ENCODE measurements at places on chromosomes 16 and 17. TPM values are rescaled to one million over a fixed set of nuclear protein-coding genes. Genes with fewer than 3 reads are reported as not detected.

DNA sequence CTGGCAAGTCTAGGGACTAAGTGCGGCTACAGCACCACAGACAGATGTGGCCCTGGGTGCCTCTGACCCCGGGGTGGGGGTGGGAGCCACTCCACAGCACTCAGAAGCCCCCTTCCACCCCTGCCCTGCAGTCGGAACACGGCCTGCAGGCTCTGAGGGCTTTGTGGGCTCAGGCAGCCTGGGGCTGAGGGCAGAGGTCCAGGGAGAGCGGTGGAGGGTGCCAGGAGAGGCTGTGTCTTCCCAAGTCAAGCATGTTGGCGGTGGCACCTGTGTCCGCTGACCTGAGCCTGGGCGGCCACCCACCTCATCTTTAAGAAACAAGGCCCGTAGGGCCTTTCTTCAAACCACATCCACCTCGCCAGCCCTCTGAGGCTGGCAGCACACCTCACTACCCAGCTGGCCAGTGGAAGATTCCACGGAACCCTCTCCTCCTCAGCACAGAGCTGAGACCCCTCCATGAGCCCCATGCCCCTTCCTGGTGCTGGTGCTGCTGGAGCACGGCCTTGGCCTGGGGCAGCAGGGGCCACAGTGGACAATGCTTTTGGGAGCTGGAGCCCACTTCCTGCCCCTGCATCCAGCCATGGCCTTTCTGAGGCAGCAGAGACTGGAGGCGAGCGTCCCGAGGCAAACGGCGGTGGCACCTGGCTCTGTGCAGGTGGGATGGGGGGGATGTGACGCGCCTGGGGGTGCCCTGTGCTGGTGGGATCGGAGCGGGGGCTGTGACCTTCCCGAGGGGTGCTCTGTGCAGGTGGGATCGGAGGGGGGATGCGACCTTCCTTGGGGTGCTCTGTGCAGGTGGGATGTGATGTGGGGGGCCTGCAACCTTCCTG lies 77.8 kb downstream of the ZNF778 start:
- H3K4me3 ChIP-seq: no peak overlapping the region
- H3K27me3 ChIP-seq: no peaks in the 10 kb centered on the region
- no peaks in the 10 kb centered on the region for H3K4me1 ChIP-seq

GRCh38 chr16:68079626-68080344 lies 5.4 kb upstream of the NFATC3 start:
- peak overlapping the region; percentile 57 for H3K27ac ChIP-seq
- peak; percentile 86 for DNase-seq
- H3K4me3 ChIP-seq: peak overlapping the region; percentile 1

- no peaks in the 10 kb centered on the region for H3K36me3 ChIP-seq
- peak; percentile 97 for DNase-seq
- H3K27ac ChIP-seq: no peak overlapping the region
- H3K4me1 ChIP-seq: peaks cover 18% of the 10 kb centered on the region
Measured at GRCh38 chr17:81523402-81524038, 4.7 kb upstream of the FSCN2 start.

The ACSM3 gene
- total RNA-seq: 1.1 TPM

The PRAC2 gene
- total RNA-seq: not detected

- H3K4me3 ChIP-seq: no peak overlapping the region
- H3K27me3 ChIP-seq: no peaks in the 10 kb centered on the region
- H3K36me3 ChIP-seq: peaks cover 23% of the 10 kb centered on the region
- H3K4me1 ChIP-seq: peaks cover 21% of the 10 kb centered on the region
- DNase-seq: peak; percentile 62
- peak overlapping the region; percentile 75 for H3K27ac ChIP-seq
Measured at GRCh38 chr17:62565817-62566216, 61.7 kb upstream of the MRC2 start.

DNA sequence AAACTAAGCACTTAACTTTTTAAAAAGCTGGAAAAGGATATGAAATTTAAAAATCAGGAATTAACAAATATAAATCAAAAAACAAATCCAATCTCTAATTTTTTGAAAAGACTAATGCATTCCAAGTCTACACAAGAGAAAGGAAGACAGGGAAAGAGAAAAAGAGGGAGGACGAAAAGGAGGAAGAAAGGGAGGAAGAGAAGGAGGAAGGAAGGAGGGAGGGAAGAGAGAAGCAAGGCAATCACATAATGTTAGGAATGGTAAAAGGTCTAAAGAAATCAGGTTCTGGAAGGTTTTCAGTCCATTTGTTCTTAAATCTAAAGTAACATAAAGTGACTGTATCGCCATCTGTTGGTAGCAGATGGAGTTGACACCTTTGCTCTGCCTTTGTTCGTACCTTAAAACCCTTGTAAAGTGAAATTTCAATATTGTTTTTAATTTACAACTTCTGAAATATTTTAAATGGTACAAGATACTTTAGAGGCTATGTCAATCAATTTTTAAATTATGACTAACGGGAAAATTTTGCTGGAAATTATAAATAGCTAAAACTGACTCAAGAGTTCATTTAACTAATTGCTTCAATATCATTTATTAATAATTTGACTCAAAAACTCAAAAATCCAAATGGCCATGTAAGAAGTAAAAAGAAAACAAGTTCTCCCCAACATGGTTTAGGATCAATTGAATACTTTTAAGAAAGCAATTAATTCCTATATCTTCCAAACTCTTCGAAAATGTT lies 20.4 kb upstream of the CDYL2 start:
- no peak overlapping the region for H3K27ac ChIP-seq
- peaks cover 13% of the 10 kb centered on the region for H3K27me3 ChIP-seq
- H3K4me3 ChIP-seq: no peak overlapping the region
- no peak for DNase-seq
- no peaks in the 10 kb centered on the region for H3K36me3 ChIP-seq

DNA sequence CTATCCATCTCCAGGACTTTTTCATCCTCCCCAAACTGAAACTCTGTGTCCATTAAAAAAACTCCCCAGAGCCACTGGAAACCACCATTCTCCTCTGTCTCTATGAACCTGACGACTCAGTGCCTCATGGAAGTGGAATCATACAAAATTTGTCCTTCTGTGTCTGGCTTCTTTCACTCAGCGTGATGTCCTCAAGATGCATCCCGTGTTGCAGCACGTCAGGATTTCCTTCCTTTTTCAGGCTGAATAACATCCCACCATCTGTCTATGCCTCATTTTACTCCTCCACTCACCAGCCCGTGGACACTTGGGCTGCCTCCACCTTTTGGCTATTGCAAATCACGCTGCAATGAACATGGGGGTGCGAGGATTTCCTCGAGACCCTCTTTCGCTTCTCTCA lies 12.6 kb upstream of the ALDH3A1 start:
- H3K4me3 ChIP-seq: no peak overlapping the region
- H3K4me1 ChIP-seq: peaks cover 4% of the 10 kb centered on the region
- no peak overlapping the region for H3K27ac ChIP-seq

The NOL11 gene
- 32.1 TPM for total RNA-seq

The CD300H gene
- total RNA-seq: not detected

GRCh38 chr16:11356573-11357331 lies 11.5 kb downstream of the RMI2 start:
- H3K4me1 ChIP-seq: peaks cover 17% of the 10 kb centered on the region
- no peaks in the 10 kb centered on the region for H3K27me3 ChIP-seq
- peak; percentile 85 for DNase-seq
- H3K27ac ChIP-seq: no peak overlapping the region
- no peaks in the 10 kb centered on the region for H3K36me3 ChIP-seq

DNA sequence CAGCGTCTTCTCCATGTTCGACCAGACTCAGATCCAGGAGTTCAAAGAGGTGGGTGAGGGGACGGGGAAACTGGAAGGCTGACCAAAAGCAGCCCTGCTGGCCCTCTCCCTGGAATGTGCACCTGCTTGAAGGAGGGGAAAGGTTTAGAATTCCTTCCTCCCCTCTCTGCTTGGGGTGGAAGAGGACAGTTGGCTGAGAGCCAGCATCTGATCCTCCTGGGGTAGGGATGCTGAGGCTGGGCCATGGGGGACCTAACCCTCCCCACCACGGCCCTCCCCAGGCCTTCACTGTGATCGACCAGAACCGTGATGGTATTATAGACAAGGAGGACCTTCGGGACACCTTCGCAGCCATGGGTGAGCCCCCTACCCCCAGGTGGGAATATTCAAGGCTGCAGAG lies 1.3 kb downstream of the MYL11 start:
- peak; percentile 72 for DNase-seq
- no peak overlapping the region for H3K27ac ChIP-seq
- no peak overlapping the region for H3K4me3 ChIP-seq
- H3K4me1 ChIP-seq: peaks cover 19% of the 10 kb centered on the region

DNA sequence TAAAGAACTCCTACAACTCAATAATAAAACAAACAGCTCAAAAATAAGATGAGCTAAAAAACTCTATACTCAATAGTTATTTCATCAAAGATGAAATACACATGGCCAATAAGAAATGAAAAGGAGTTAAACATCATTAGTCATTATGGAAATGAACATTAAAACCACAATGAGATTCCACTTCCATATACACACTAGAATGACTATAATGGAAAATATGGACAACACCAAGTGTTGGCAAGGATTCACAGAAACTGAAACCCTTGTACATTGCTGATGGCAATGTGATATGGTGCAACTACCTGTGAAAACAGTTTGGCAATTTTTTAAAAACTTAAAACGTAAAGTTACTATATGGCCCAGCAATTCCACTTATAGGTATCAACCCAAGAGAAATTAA lies 91.4 kb downstream of the GRIN2A start:
- no peaks in the 10 kb centered on the region for H3K27me3 ChIP-seq
- H3K4me1 ChIP-seq: no peaks in the 10 kb centered on the region
- H3K36me3 ChIP-seq: no peaks in the 10 kb centered on the region
- H3K27ac ChIP-seq: no peak overlapping the region

The NHERF1 gene
- total RNA-seq: 22.1 TPM

The MT1F gene
- total RNA-seq: 2.1 TPM

The CIBAR2 gene
- not detected for total RNA-seq

DNA sequence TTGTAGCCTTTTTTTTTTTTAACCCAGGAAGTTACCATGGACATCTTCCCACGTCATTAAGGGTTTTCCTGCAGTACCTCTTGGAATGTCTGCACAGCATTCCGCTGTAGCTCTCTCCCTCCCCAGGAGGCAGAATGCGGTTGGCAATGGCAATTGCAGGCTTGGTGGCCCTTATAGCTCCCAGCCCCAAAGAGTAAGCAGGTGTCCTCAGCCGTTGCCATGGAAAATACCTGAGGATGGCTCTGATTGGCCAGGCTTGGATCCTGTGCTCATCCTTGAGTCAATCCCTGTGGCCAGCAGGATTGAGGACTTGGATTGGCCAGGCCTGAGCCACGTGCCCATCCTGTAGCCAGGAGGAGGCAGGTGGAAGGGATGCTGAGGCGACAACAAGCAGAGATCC lies 15.5 kb upstream of the TIMP2 start:
- H3K4me3 ChIP-seq: no peak overlapping the region
- no peak overlapping the region for H3K27ac ChIP-seq
- DNase-seq: peak; percentile 49
- no peaks in the 10 kb centered on the region for H3K27me3 ChIP-seq
- peaks cover 28% of the 10 kb centered on the region for H3K4me1 ChIP-seq
- H3K36me3 ChIP-seq: no peaks in the 10 kb centered on the region

The RHBDF1 gene
- total RNA-seq: 39.5 TPM

DNA sequence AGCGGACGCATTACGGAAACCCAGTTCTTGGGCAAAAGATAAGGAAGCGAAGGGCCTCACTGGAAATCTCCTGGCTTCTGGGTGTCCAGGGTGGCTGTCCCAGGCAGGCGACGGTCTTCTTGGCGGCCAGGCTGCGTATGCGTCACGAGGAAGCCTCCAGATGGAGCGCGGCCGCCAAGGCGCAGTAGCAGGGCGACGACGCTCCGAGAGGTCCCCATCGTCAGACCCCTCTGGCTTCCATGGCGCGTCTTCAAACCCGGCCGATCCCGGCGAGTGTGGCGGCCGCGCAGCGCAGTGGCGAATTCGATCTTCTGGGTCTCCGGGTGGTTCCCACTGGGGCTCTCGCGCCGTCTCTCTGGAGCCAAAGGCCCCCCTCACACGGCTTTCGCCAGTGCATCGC lies 13.8 kb upstream of the ANKRD40CL start:
- peaks cover 3% of the 10 kb centered on the region for H3K4me1 ChIP-seq
- no peaks in the 10 kb centered on the region for H3K36me3 ChIP-seq
- peak overlapping the region; percentile 60 for H3K4me3 ChIP-seq

GRCh38 chr17:69448431-69449102 lies 34.1 kb downstream of the MAP2K6 start:
- no peaks in the 10 kb centered on the region for H3K36me3 ChIP-seq
- no peaks in the 10 kb centered on the region for H3K4me1 ChIP-seq
- DNase-seq: no peak
- H3K27ac ChIP-seq: no peak overlapping the region
- no peak overlapping the region for H3K4me3 ChIP-seq
- H3K27me3 ChIP-seq: no peaks in the 10 kb centered on the region

- H3K27me3 ChIP-seq: peaks cover 19% of the 10 kb centered on the region
- H3K4me1 ChIP-seq: no peaks in the 10 kb centered on the region
- no peak overlapping the region for H3K27ac ChIP-seq
- H3K4me3 ChIP-seq: no peak overlapping the region
- H3K36me3 ChIP-seq: peaks cover 8% of the 10 kb centered on the region
Measured at GRCh38 chr16:85090873-85091521, 21.3 kb downstream of the CIBAR2 start.

The MT1M gene
- total RNA-seq: 8.5 TPM

The HAPSTR1 gene
- 93.4 TPM for total RNA-seq

The TPSG1 gene
- not detected for total RNA-seq

The AMZ2 gene
- total RNA-seq: 84.0 TPM

The C17orf78 gene
- not detected for total RNA-seq

The SERPINF2 gene
- not detected for total RNA-seq

The TPPP3 gene
- total RNA-seq: 0.59 TPM

The TRPV3 gene
- total RNA-seq: 0.29 TPM

DNA sequence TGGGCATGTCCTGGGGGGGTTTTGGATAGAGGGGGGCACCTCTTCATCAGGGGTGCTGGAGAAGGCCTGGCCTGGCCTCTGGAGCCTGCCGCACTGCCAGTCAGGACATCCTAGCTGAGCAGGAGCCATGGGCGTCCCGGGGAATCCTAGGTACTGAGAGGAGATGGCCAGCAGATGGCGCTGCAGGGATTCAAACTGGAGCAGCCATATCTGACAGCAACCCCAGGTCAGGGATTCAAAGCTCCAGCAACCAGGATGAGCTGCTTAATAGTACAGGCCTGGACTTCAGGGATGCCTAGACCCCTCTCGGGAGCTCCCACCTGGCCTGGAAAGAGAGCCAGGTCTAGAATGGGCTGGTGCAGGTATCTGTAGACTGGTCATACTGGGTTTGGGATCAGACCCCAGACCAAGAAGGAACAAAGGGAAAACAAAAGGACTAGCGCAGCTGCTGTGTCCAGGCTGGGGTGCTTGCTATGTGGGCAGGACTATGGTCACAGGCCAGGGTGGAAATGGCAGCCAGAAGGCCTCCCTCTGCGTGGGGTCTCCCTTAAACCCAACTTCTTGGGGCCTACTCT lies 306.9 kb upstream of the RBFOX1 start:
- no peak overlapping the region for H3K27ac ChIP-seq
- no peak for DNase-seq
- no peaks in the 10 kb centered on the region for H3K36me3 ChIP-seq
- H3K4me3 ChIP-seq: no peak overlapping the region
- H3K27me3 ChIP-seq: no peaks in the 10 kb centered on the region
- no peaks in the 10 kb centered on the region for H3K4me1 ChIP-seq

GRCh38 chr17:50638966-50639713 lies 4.5 kb downstream of the ABCC3 start:
- H3K27me3 ChIP-seq: no peaks in the 10 kb centered on the region
- H3K4me3 ChIP-seq: peak overlapping the region; percentile 14
- H3K27ac ChIP-seq: peak overlapping the region; percentile 73
- H3K36me3 ChIP-seq: peaks cover 2% of the 10 kb centered on the region
- peak; percentile 98 for DNase-seq
